ENCODE measurements at places on chromosomes 7 and 10.

GRCh38 chr7:43123457-43123856 lies 11.0 kb downstream of the HECW1 start:
- DNase-seq: no peak

GRCh38 chr10:44043646-44044375 lies 341.1 kb downstream of the CXCL12 start:
- no peak for DNase-seq

DNA sequence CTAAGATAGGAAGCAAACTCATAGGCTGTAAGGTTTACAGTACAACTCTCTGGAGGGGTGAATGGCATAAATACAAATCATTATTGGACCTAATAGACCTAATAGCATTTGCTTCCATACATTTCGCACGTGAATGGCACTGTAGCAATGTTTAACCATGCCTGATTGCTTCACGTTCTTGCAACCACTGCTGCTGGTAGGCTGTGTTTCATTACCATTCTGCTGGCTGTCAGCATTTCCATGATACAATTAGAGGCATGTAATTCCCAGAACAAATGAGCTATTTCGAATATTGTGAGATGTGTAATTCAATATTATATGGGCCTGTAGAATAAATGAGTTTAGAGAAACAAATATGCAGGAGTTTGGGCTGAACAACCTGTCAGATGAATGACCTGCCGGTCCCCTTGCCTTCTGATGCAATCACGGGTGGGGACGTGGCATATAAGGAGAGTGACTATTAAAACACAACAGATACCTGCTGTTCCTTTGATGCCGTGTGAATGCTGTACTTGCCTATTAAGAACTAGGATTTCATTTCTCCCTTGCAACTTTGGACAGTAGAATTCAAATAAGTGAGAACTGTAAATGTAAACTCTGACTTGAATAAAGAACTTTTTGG lies 393.4 kb downstream of the ACTR3B start:
- DNase-seq: no peak

GRCh38 chr7:88546808-88547207 lies 212.7 kb upstream of the ZNF804B start:
- DNase-seq: peak; percentile 8

GRCh38 chr7:22849662-22850061 lies 27.0 kb upstream of the TOMM7 start:
- no peak for DNase-seq

GRCh38 chr7:99191869-99192596 lies 15.9 kb downstream of the KPNA7 start:
- no peak for DNase-seq

- DNase-seq: no peak
Observed at GRCh38 chr7:14759785-14760184, 142.8 kb downstream of the DGKB start.

DNA sequence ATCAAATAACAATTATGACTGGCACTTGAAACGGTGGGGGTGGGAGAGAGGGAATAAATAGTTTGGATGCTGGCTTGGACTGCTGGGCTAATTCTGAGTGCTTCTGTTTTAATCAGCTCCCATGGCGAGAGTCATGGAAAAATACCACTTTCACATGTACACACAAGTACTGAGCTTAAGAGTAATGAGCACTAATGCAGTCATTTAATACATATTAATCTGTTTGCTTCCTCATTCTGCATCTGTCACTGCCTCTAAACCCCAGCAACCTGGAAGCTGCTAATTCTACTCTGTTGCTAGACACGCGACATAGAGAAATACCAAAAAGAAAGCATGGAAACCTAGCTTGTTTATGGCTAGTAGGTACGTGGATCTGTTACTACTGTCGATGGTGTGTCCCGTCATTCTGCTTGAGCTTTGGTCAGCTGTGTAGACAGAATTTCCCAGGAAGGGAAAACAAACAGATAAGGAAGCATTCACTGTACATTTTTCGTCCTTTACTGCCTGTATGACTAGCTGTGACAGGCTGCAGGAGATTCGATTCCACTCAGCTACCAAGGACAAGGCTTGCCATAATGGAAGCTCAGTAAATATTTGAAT lies 238.8 kb downstream of the BAMBI start:
- no peak for DNase-seq

GRCh38 chr7:108973075-108973474 lies 403.4 kb downstream of the DNAJB9 start:
- DNase-seq: no peak

DNA sequence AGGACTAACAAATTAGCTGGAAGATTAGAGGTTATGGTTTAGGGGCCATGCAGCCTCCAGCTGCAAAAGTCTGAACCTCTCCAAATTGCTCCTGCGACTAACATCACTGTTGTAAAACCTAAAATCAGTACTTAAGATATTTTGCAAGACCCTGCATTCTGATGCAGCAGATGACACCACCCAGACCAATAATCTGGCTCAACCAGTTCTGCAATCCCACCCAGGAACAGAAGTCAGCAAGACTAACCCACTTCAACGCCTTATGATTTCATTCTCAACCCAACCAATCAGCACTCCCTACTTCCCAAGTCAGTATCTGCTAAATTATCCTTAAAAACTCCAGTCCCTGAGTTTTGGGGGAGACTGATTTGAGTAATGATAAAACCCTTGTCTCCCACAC lies 250.8 kb upstream of the MBL2 start:
- no peak for DNase-seq

- DNase-seq: no peak
Observed at GRCh38 chr10:28850784-28851183, 173.5 kb downstream of the BAMBI start.

DNA sequence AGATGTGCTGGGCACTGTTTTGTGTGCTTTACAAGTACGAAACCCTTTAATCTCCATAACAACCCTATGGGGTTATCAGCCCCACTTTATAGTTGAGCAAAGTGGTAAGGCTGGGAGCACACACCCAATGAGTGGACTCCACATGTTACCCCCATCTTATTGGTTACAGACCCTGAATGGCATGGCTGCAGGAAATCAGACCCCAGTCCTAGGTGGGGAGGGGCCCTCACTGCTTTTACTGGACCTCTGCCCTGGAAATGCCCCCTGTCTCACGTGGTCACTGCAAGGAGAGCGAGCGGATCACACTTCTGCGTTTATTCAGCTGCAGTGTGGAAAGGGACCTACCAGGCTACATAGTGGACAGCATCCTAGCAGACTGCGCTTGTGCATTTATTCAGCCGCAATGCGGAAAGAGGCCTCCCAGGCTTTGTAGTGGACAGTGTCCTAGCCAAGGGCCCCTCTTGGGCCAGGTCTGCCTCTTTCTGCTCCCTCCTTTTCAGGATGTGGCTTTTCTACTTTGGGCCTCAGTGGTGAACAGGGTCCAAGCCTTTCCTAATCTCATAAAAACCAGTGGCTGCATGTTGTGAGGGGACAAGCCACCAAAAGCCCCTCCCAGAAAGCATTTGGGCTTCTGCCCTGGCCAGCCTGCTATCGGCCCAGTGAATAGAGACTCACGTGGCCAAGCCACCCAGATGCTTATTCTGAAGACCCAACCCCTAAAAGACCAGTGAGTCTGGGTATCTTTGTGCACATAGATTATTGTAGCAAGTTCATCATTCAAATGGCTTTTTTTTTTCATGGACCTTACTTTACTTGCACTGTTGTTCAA lies 405.7 kb upstream of the RNF32 start:
- DNase-seq: no peak

- no peak for DNase-seq
Observed at GRCh38 chr10:132847416-132847777, 61.5 kb upstream of the NKX6-2 start.

GRCh38 chr10:201328-201771 lies 66.1 kb downstream of the ZMYND11 start:
- DNase-seq: no peak

- no peak for DNase-seq
Observed at GRCh38 chr10:22945934-22946673, 18.3 kb downstream of the ARMC3 start.

- no peak for DNase-seq
Observed at GRCh38 chr7:44117801-44118429, 5.4 kb downstream of the POLD2 start.

GRCh38 chr10:24706479-24707118 lies 17.1 kb downstream of the ARHGAP21 start:
- DNase-seq: peak; percentile 56

DNA sequence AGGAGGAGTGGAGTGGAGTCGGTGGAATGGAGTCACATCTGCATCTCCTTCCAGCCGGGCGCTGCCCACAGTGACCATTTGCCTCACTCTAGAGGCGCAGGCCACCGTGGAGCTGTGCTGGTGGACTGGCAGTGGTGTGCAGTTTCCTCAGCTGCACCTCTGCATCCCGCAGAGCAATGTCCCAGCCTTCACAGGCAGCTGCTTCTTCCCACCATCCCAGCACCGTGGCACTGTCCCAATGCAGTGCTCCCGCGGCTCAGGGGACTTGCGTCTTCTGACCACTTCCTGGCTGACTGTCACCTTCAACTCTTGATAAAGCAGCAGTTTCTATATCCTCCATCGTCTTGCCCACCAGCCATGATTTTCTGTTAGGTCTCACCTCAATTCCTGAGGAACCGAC lies 90.3 kb upstream of the SFMBT2 start:
- DNase-seq: peak; percentile 17

DNA sequence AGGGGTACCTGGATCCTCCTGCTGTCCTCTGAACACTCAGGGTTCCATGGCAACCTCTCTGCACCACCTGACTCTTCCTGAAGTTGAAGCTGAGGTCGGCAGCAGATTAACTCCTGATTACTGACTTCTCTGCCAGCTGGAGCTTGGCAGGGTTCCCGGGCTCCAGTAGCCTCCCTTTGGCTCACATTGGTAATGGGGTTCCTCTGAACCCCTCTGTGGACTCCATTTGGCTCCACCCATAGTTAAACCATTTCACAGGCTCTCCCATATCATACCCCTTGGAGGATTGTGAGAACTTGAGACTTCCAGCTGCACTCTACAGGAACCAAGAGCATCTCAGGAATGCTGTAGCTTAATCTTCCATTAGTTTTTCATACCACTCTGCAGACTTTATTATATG lies 292.5 kb downstream of the HDAC9 start:
- no peak for DNase-seq

Measured in CD4-positive, alpha-beta T cell treated with Interleukin-17A for 4 hours (primary cell).